ENCODE measurements at places on chromosomes 3 and 15. TPM values are rescaled to one million over a fixed set of nuclear protein-coding genes. Genes with fewer than 3 reads are reported as not detected.
A peak's percentile ranks its signal among the peaks of the same experiment; 100 is the strongest.

GRCh38 chr15:101276501-101277037, 716 bp downstream of the SELENOS start:
- peak; percentile 59 for DNase-seq
- peak overlapping the region; percentile 98 for H3K27ac ChIP-seq
- H3K36me3 ChIP-seq: no peaks in the 10 kb centered on the region
- H3K4me1 ChIP-seq: peaks cover 22% of the 10 kb centered on the region
- peak overlapping the region; percentile 86 for H3K4me3 ChIP-seq

Gene OR5AC2
- total RNA-seq: not detected

- no peak for DNase-seq
- no peaks in the 10 kb centered on the region for H3K36me3 ChIP-seq
- no peaks in the 10 kb centered on the region for H3K27me3 ChIP-seq
- H3K27ac ChIP-seq: no peak overlapping the region
- H3K4me3 ChIP-seq: no peak overlapping the region
These were observed 53.2 kb upstream of the HEG1 start for GRCh38 chr3:125108833-125109535.

DNA sequence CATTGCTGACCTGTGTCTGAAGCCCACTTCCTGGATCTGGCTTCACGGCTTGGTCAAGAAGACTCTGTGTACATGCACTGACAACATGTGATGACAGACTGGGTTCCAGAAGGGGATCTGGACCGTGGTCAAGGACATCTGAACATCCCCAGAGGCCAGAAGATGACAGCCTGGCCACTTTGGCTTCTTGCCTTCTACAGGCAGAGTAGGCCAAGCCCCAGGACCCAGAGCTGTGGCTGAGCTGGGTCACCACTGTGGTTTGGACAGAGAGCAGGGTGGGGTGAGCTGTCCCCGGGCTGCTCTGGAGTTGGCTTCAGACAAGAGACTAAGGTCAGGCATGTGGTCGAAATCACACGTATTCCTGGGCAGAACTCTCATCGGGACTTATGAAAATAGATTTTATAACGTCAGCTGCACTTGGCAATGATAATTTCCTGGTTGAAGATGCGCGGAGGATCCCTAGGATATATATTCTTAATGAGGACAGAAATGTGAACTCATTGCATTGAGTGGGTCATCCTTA, 114.1 kb upstream of the FRMD4B start:
- H3K4me3 ChIP-seq: no peak overlapping the region
- H3K4me1 ChIP-seq: no peaks in the 10 kb centered on the region
- H3K36me3 ChIP-seq: no peaks in the 10 kb centered on the region
- no peak overlapping the region for H3K27ac ChIP-seq
- no peak for DNase-seq

DNA sequence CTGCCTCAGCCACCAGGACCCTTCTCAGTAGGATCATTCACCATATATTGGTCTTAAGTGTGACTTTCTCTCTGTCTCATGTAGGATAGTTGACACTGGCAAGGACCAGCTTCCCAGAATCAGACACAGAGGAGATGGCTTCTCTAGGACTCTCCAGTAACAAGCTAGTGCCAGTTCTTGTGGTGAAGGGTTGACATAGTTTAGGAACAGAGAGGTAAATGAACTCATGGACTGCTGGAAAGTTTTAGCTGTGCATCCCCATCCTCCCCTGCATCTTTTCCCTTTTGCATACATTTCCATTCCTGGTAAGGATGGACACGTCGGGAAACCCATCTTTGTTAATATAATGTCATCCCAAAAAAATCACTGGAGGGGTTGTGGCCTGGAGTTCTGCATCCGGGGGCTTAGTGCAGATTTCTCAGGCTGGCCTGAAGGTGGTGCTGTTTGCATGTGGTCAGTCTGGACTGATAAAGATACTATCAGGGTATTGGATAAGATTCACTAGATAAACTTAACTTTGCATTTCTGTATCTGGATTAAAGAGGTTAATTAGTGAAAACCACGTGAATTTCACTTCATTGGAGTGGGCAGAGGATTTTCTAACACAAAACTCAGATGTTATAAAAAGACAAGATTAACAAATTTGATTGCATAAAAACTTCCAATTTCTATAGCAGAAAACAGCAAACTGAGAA, 110.8 kb downstream of the TBC1D2B start:
- no peaks in the 10 kb centered on the region for H3K36me3 ChIP-seq
- H3K4me3 ChIP-seq: no peak overlapping the region
- no peak overlapping the region for H3K27ac ChIP-seq

GRCh38 chr15:66838671-66839239, 136.7 kb downstream of the SMAD6 start:
- no peak overlapping the region for H3K4me3 ChIP-seq
- peak; percentile 54 for DNase-seq
- H3K36me3 ChIP-seq: no peaks in the 10 kb centered on the region
- no peaks in the 10 kb centered on the region for H3K27me3 ChIP-seq
- H3K27ac ChIP-seq: no peak overlapping the region
- H3K4me1 ChIP-seq: peaks cover 35% of the 10 kb centered on the region

DNA sequence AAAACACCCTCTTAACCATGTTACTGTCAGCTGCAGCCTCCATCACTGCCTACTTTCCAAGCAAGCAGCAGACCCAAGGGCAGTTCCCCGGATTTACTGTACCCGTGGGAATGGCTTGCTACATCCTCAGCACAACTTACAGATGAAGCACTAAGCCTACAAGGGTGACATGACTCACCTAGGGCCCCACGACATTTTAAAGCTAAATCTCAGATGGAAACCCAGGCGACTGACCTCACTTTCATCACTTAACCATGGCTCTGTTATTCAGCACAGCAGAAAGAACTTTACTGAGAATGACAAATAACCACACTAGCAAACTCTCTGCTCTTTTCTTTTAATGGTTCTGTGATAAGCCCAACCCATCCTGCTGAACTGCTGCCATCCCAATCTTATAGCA, 65.6 kb downstream of the SUMF1 start:
- H3K36me3 ChIP-seq: no peaks in the 10 kb centered on the region
- peaks cover 3% of the 10 kb centered on the region for H3K4me1 ChIP-seq
- H3K27me3 ChIP-seq: no peaks in the 10 kb centered on the region
- no peak overlapping the region for H3K27ac ChIP-seq
- no peak overlapping the region for H3K4me3 ChIP-seq

Gene MFSD1
- 74.9 TPM for total RNA-seq

DNA sequence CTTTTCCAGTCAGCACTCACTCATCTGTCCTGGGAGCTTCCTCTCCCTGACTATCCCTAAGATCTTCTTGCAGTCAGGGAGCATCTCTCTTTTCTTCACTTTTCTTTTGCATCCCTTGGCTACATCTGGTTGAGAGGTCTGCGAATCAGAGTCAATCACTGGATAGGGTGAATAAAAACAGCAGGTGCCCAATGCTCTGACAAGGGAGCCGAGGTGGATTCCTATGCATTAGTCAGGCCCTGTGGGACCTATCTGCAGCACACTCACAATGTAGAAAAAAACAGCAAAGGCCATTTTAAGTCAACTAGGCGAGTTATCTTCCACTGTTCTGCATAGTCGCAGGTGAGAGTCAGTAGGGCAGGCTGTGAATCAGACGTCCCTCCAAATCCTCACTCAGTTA, 35.5 kb downstream of the DZIP1L start:
- H3K27ac ChIP-seq: no peak overlapping the region
- peaks cover 15% of the 10 kb centered on the region for H3K4me1 ChIP-seq
- no peak overlapping the region for H3K4me3 ChIP-seq
- H3K27me3 ChIP-seq: no peaks in the 10 kb centered on the region

GRCh38 chr15:73632670-73633058, 525 bp downstream of the NPTN start:
- peak overlapping the region; percentile 82 for H3K4me3 ChIP-seq
- peaks cover 38% of the 10 kb centered on the region for H3K4me1 ChIP-seq
- no peak for DNase-seq
- no peaks in the 10 kb centered on the region for H3K36me3 ChIP-seq
- peak overlapping the region; percentile 94 for H3K27ac ChIP-seq

GRCh38 chr3:160009525-160009924, 20.9 kb downstream of the IL12A start:
- H3K27ac ChIP-seq: no peak overlapping the region
- no peaks in the 10 kb centered on the region for H3K36me3 ChIP-seq
- H3K27me3 ChIP-seq: no peaks in the 10 kb centered on the region
- H3K4me1 ChIP-seq: no peaks in the 10 kb centered on the region
- no peak overlapping the region for H3K4me3 ChIP-seq

GRCh38 chr3:42012383-42012934, 50.6 kb upstream of the ULK4 start:
- H3K4me1 ChIP-seq: peaks cover 10% of the 10 kb centered on the region
- H3K4me3 ChIP-seq: no peak overlapping the region
- no peak for DNase-seq
- H3K36me3 ChIP-seq: no peaks in the 10 kb centered on the region

- no peaks in the 10 kb centered on the region for H3K27me3 ChIP-seq
- no peak overlapping the region for H3K27ac ChIP-seq
- H3K4me1 ChIP-seq: no peaks in the 10 kb centered on the region
These were observed 44.1 kb upstream of the PFN2 start for GRCh38 chr3:150014782-150015181.

Gene CPNE4
- 0.37 TPM for total RNA-seq

GRCh38 chr3:12370758-12371157, 81.9 kb downstream of the PPARG start:
- no peaks in the 10 kb centered on the region for H3K27me3 ChIP-seq
- H3K4me3 ChIP-seq: no peak overlapping the region
- peak overlapping the region; percentile 59 for H3K27ac ChIP-seq
- DNase-seq: peak; percentile 25

GRCh38 chr3:131353986-131354385, 27.6 kb upstream of the NUDT16 start:
- H3K36me3 ChIP-seq: no peaks in the 10 kb centered on the region
- no peak for DNase-seq
- no peaks in the 10 kb centered on the region for H3K4me1 ChIP-seq
- no peak overlapping the region for H3K4me3 ChIP-seq

- no peak overlapping the region for H3K27ac ChIP-seq
- no peaks in the 10 kb centered on the region for H3K4me1 ChIP-seq
- no peak overlapping the region for H3K4me3 ChIP-seq
- H3K36me3 ChIP-seq: no peaks in the 10 kb centered on the region
- no peak for DNase-seq
- H3K27me3 ChIP-seq: no peaks in the 10 kb centered on the region
These were observed 53.0 kb downstream of the LSAMP start for GRCh38 chr3:116392291-116392690.

- no peak overlapping the region for H3K27ac ChIP-seq
- no peak for DNase-seq
- H3K4me3 ChIP-seq: no peak overlapping the region
- H3K27me3 ChIP-seq: no peaks in the 10 kb centered on the region
- H3K36me3 ChIP-seq: no peaks in the 10 kb centered on the region
These were observed 104.7 kb upstream of the VEPH1 start for GRCh38 chr3:157607826-157608405.

GRCh38 chr15:75452865-75453702, 1.6 kb upstream of the SIN3A start:
- peak; percentile 65 for DNase-seq
- H3K4me3 ChIP-seq: peak overlapping the region; percentile 20
- no peaks in the 10 kb centered on the region for H3K36me3 ChIP-seq

DNA sequence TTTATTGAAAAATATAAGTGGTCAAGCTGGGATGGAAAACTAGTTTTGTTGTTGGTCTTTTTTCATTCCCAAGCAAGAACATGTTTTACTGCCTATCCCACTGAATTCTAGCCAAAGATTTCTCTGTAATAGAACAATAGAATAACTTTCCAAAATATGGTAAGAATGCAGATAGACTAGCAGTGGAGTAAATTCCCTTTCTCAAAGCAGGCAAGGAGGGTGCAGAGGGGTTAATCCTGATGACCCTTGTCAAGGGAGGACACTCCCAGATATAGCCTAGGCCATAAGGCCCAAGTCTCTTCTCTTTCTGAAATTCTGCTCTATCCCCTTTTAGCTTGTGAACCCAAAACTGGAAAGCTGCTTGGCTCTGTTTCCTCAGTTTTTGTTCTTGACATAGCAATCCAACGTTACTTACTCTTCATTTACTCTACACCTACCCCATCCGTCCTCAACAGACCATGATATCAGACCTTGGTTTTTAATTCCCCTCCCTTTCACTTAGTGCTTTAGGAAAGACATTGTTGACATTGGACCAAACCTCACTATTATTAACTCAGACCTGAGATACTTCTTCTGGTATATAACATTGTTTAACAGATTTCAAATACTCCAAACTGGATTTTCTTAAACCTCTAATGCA, 453.6 kb upstream of the THBS1 start:
- H3K4me1 ChIP-seq: peaks cover 28% of the 10 kb centered on the region
- no peaks in the 10 kb centered on the region for H3K36me3 ChIP-seq
- peak overlapping the region; percentile 71 for H3K27ac ChIP-seq
- H3K4me3 ChIP-seq: no peak overlapping the region

Gene CDHR4
- not detected for total RNA-seq

Gene ITGA11
- total RNA-seq: 4.7 TPM

GRCh38 chr3:156425651-156426050, 129.3 kb downstream of the SSR3 start:
- H3K36me3 ChIP-seq: no peaks in the 10 kb centered on the region
- no peaks in the 10 kb centered on the region for H3K27me3 ChIP-seq
- no peak for DNase-seq
- H3K4me3 ChIP-seq: no peak overlapping the region
- H3K27ac ChIP-seq: no peak overlapping the region

DNA sequence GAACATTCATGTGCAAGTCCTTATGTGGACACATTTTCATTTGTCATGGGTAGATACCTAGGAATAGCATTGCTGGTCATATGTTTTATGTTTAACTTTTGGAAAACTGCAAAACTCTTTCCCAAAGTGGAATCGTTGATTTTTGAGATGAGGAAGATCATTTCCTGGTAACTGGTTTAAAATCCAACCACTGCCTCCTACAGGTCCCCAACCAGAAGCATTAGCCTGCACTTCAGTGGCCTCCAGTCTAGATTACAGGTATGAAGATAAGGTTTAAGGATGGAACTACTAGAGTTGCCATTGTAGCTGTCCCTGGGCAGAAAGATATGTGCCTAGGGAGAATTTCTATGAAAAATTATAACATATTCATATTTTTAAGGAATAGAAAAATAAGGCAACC, 48.7 kb upstream of the BHLHE40 start:
- no peak for DNase-seq
- H3K27ac ChIP-seq: no peak overlapping the region
- no peak overlapping the region for H3K4me3 ChIP-seq
- no peaks in the 10 kb centered on the region for H3K27me3 ChIP-seq

GRCh38 chr3:37826502-37826901, 35.2 kb upstream of the CTDSPL start:
- H3K27ac ChIP-seq: no peak overlapping the region
- no peak overlapping the region for H3K4me3 ChIP-seq
- DNase-seq: no peak
- H3K36me3 ChIP-seq: no peaks in the 10 kb centered on the region
- no peaks in the 10 kb centered on the region for H3K4me1 ChIP-seq

DNA sequence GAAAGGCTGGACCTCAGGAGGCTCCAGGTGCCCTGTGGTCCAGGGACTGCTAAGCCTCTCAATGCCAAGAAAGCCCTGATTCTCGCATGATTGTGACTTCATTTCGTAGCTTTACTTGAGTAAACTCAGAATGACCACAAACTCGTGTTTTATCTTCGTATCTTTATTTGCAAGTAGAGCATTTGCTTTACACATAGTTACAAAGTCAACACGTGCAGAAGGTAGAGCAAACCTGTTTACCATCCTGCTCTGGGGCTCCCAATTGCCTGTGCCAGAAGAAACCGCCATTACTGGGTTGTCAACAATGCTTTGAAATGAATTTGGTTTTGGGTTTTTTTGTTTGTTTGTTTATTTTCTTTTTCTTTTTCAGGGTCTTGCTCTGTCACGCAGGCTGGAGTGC, 5.8 kb upstream of the MESP1 start:
- H3K4me1 ChIP-seq: peaks cover 4% of the 10 kb centered on the region
- H3K27ac ChIP-seq: peak overlapping the region; percentile 48
- DNase-seq: peak; percentile 51

- no peak overlapping the region for H3K4me3 ChIP-seq
- no peak for DNase-seq
- no peaks in the 10 kb centered on the region for H3K36me3 ChIP-seq
- no peaks in the 10 kb centered on the region for H3K4me1 ChIP-seq
These were observed 302.8 kb downstream of the FHIT start for GRCh38 chr3:60948488-60948887.

Gene ZKSCAN7
- total RNA-seq: 9.9 TPM
